NCI-H2029 (cell line): ENCODE measurements at places on chromosomes 2 and 18.

DNA sequence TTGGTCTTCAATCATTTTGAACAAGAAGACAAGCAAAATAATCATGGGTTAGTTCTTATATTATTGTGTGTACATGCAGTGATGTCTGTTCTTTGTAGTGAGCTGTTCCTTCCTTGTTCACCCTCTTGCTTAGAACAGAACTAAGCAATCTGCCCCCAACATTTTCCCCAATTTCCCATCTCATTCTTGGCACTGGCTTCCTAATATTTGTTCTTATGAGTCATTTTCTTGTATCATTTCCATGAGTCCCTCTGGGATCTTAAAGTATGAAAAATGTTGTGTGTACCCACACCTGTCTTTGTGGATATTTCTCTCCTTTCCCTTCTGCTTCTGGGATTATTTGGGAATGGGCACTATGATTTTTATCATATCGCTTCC is 3.5 kb upstream of the IL1B start:
- no peak for DNase-seq

GRCh38 chr18:44054514-44054913 is 626.2 kb upstream of the SETBP1 start:
- no peak for DNase-seq

- no peak for DNase-seq
Measured at GRCh38 chr18:11392292-11392691, 217.1 kb upstream of the SLC35G4 start.

GRCh38 chr18:79875931-79876461 is 75.5 kb downstream of the SLC66A2 start:
- no peak for DNase-seq

DNA sequence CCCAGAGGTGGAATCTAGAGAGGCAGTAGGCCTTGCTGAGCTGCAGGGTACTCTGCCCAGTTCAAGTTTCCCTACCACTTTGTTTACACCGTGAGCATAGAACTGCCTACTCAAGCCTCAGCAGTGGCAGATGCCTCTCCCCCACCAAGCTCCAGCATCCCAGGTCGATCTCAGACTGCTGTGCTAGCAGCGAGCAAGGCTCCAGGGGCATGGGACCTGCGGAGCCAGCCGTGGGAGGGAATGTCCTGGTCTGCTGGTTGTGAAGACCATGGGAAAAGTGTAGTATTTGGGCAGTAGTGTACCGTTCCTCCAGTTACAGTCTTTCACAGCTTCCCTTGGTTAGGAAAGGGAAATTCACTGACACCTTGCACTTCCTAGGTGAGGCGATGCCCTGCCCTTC is 50.6 kb upstream of the FSIP2 start:
- no peak for DNase-seq

DNA sequence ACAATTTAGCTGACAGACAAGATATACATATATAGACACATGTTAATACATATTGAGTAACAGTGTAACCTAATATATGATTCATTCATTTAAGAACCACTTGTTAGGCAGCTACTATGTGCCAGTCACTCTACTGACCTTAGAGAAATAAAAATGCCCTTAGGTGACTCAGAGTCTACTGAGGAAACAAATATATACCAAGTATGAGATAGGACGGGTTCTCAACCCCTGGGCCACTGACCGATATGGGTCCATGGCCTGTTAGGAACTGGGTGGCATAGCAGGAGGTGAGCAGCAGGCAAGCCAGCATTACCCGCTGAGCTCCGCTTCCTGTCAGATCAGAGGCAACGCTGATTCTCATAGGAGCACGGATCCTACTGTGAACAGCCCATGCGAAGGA is 14.8 kb downstream of the STRN start:
- DNase-seq, result no peak

GRCh38 chr18:354003-354402 is 86.2 kb upstream of the THOC1 start:
- no peak for DNase-seq

GRCh38 chr2:158457092-158457825 is 507 bp downstream of the PKP4 start:
- DNase-seq, result peak; percentile 46

GRCh38 chr2:136492901-136493300 is 272.4 kb upstream of the THSD7B start:
- DNase-seq, result no peak

GRCh38 chr2:27501042-27501441 is 4.4 kb downstream of the GCKR start:
- peak; percentile 64 for DNase-seq

- DNase-seq, result no peak
Measured at GRCh38 chr2:2890246-2890645, 487.4 kb downstream of the EIPR1 start.
